Adrenal gland (tissue), 19 donors: ENCODE measurements at places on chromosomes 3 and 15.
A peak's percentile ranks its signal among the peaks of the same experiment; 100 is the strongest.

DNA sequence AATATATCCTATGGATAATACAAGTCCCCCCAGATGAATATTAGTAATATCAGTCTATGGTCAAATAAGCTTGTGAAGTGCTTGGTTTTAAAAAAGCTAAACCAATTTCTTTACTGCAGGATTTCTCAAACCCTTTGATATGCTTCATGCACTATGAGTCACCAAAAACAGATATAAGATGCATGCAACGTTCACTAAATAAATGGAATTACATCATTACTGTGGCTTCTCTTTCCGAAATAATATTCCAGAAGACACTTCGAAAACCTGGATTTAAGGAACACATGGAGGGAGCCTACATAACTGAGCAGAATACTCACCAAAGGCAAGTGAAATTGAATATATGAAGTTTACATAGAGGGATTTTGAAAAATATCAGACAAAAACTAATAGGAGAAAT, 126.3 kb upstream of the ABI3BP start:
- no peak for DNase-seq

DNA sequence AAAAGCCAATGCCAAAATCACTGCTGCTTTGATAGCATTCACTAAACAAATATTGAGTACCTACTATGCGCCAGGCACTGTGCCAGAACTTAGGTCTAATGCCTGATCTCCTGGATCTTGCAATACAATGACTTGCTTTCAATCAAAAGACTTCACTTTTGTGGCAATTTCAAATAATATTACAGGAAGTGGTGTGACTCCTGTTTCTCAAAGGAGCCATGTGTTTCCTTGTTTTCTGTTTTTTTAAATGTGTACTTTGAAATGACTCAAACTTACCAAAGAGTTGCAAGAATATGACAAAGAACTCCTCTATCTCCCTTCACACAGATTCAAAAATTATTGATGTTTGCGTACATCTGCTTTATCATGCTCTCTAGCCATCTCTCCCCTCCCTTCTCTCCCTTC, 18.3 kb downstream of the OSBPL10 start:
- no peak for DNase-seq

DNA sequence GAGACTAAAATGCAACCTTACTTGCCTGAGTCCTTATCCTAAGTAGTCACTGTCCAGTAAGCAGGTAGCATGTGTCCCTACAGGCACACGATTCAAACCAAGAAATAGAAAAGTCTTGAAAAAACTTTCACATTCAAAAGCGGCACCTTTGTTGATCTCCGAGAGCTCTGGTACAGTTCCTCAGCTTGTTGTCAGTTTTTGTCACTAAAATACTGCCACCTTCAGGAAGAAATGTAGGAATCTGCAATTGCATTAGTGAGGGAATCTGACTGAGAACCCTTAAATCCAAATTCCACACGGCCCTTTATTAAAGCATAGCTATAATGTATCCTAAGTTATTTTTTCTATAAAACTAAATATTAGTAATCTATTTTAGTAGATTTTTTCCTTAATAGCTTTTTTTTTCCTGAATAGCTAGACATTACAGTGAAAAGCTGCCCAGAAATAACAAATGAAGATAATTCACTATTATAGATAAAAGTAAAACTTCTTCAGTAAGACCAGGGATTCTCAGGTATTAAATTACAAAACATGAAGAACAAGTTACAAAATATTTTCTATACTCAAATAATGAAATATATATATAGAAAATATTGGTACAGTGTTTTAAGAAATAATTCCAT, 44.0 kb downstream of the CCDC54 start:
- DNase-seq = no peak

DNA sequence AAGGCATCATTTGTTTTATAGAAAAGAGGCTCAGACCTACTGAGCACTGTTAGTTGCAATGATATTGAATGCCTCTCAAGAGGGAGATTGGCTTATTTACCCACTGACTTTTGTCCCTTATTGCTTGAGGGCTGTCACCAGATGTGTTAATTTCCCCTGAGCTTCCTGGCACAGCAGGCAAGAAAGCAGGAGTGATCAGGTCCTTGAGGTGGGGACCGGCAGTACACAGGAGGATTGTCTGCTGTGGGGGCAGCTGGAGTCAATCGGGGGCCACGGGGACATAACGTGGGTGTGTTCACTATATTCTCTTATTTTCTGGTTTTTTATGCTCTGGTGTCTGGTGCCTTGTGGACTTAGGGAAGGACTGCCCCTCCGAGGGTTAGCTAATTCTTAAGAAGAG, 44.6 kb downstream of the GASK1A start:
- no peak for DNase-seq

DNA sequence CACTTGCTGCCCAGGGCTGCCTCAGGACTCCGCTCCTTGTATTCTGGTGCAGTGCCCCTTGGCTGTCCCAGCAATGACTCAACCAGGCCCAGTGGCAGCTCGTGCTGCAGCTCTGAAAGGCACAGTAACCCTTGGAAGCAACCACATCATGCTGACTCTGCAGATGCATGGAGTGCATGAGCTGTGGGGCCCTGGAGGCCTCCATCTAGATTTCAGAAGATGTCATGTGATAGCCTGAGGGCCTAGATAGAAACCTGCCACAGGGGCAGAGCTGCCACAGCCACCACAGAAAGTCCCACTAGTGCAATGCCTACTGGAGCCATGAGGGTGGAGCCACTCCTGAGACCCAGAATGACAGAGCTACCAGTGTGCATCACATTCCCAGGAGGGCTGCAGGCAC, 117.1 kb upstream of the SMAD3 start:
- DNase-seq = no peak

DNA sequence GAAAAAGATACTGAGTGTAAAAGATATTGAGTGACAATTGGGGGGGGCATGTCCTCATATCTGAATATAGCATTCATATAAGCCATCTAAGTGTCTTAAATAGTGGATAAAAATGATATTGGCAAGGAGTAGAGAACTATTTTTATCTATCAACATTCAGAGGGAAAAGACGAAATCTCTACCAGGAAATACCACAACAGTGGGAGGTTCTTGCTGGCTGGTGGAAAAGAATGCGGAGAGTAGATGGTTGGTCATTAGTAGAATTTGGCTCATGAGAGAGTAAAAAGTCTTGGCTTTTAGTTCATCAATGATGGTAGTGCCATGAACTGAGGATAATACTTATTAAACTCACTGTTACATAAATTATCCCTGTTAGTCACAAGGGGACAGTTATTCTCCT, 4.8 kb upstream of the TCF12 start:
- DNase-seq = no peak

GRCh38 chr3:46365737-46366524, 4.8 kb upstream of the CCR5 start:
- no peak for DNase-seq

DNA sequence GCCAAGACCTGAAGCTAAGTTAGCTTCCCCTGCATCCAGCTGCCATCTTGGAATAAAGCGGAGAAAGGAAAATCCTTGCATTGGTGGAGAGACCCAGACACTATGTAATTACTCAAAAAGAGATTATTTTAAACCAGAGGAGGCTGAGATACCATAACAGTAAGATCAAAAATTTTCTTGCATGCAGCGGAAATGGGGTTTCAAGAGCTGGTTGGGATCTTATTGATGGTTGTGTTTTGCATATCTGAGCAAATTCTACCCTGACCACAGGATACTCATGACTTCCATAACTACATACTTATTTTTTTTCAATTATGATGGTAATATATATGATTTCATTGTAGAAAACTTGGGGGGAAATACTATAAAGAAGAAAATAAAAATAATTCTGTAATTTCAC, 17.5 kb downstream of the TMEM158 start:
- DNase-seq = no peak

DNA sequence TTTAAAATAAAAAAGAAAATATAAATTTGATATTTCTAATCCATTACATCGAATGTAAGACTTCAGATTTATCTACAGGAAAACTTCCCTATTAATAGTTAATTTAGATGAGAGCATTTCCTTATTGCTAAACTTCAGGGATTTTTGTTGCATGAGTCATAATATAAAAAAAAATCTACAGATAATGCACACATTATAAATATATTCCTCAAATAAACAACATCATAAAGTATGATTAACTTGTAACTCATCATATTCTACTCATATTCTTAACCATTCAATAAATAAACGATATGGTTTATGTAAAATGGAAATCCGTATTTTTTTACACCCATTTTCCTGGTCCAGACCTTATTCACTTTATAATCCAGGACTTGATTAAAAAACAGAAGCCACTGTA, 477.0 kb downstream of the EPHA3 start:
- no peak for DNase-seq

GRCh38 chr3:127954640-127955039, 39.6 kb downstream of the KBTBD12 start:
- no peak for DNase-seq

DNA sequence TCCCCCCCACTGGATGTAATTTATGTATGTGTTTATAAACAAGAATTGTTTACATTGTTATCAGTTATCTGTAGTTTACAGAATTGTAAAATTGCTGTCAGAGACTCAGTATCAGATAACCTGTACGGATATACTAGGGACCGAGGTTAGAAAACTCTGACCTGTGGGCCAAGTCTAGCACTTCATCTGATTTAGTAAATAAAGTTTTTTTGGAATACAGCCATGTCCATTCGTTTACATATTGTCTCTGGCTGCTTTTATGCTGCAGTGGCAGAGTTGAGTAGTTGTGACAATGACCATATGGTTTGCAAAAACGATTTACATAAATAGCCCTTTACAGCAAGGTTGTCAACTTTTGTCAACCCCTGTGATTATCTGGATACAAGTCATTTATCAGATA, 52.6 kb downstream of the LRRC28 start:
- no peak for DNase-seq

GRCh38 chr15:40008061-40008765, 30.8 kb downstream of the SRP14 start:
- DNase-seq = no peak

DNA sequence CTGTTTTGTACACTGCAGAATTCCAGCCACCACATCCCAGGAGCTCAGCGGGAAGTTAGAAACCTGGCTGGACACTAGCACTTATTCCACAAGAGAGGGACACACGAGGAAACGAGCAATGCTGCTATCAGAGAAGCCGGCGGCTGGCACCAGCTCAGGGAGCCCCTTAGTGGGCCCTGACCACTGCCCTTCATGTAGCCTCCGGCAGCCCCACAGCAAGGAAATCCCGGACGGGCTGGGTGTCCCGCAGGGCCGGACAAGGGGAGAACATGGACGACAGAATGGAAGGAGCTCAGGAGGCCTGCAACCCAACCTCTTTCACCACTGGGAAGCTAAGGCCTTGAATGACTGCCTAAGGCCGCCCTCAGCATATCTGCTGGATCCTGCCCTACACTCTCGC, 32.5 kb downstream of the RBPMS2 start:
- no peak for DNase-seq

- no peak for DNase-seq
Measured at GRCh38 chr3:24457719-24458118, 36.9 kb downstream of the THRB start.

GRCh38 chr3:189588070-189588469, 43.1 kb upstream of the TP63 start:
- DNase-seq = no peak

DNA sequence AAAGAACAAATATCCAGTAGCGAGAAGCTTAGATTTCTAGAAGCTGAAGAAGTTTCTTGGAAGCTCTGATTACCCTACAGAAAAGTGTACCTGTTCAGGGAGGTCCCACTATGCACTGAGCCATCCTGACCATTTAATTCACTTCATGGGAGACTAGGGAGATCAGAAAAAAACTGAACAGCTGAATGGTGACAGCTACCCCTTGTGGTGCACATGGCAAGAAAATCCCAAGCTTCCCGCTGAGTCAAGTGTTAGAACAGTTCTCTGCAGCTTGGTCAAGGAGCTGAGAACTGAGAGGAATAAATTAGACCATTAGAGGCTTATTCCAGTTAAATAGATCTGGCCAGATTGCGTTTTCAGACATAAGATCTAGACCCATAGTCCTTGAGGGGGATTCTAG, 197.2 kb upstream of the VEPH1 start:
- no peak for DNase-seq

DNA sequence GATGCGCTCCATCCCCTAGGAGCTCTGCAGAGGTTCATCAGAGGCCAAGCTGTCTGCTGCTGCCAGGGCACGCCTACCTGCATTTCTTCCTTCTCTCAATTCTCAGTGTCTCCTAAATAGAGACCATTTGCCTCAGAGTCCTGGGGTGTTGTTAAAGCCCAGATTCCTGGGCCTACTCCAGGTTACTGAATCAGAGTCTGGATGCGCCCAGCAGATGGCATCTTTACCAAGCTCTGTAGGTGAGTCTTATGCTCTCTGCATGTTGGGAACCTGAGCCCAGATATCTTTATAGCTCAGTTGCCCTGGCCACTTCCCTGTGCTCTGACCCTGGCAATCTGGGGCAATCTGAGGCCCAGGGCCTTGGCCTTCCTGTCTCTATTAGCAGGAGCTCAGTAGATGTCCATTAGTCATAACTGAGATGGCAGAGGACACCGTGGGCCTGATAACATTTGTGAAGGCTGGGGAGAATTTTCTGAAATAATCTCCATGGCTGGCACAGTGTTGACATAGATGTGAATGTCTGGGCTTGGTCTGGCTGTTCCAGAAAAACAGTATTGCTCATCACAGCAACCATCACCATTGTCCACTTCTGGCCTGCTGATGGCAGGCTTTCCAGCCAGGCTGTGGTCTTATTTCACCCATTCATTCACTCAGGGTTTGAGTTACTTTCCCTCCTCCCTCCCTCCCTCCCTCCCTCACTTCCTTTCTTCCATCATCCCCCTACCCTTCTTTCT, 13.3 kb upstream of the RBP1 start:
- DNase-seq = peak; percentile 70

DNA sequence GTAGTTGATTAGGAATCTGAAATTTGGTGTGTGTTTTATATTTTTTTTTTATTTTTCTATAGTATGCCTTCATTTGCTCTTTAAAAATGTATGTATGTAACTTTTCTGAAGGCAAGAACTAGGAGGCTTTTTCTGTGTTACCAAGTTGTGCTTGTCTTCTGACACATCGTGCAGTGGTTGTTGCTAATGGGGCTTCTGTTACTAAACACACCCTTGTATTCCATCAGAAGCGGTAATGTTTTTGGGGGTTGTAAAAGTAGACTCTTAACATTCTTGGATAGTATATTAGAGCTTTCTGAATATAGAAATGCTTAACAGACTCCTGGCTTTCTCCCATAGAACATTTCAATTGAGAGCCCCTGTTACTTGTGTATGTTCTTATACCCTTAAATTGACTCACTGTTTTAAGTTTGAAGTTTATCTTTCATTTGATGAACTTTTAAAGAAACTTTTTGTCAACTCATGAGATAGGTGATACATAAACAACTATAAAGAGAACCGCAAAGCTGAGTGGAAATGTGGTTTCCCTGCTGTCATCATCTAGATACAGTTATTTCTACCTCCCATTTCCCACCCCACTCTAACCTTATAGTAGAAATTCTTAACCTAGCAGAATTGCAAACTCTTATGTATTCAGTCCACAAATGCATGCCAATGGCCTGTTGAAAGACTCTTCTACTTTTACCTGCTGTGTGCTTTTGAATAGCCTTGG, 2.5 kb downstream of the TIPARP start:
- DNase-seq = no peak

GRCh38 chr3:31671976-31672375, 139.3 kb downstream of the STT3B start:
- DNase-seq = no peak

GRCh38 chr15:55823699-55824340, 80.9 kb upstream of the PRTG start:
- no peak for DNase-seq
